HuH-7 (cell line): ENCODE measurements at places on chromosomes 6 and 20.

DNA sequence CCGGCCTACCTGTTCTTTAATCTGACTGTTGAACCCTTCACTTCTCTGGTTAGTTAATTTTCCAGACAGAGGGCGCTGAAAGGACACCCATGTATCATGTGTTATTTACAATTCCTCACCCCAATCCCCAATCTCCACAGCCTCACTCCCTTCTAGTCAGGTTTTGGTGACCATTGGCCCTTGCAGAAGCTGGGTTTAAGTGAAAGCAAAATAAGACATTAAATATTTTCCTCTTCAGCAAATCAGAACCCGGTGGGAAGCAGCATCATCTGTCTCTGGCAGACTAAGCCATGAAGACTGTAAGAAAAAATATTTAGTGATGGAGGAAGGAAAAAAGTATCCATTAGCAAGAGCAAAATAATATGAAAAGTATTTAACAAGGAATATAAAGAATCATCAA lies 9.4 kb upstream of the HLA-DQA1 start:
- no peak for DNase-seq

- DNase-seq = no peak
These were observed 50.9 kb downstream of the MAP7 start for GRCh38 chr6:136499370-136499769.

- DNase-seq = no peak
These were observed 15.0 kb upstream of the PRIM2 start for GRCh38 chr6:57302477-57302876.

DNA sequence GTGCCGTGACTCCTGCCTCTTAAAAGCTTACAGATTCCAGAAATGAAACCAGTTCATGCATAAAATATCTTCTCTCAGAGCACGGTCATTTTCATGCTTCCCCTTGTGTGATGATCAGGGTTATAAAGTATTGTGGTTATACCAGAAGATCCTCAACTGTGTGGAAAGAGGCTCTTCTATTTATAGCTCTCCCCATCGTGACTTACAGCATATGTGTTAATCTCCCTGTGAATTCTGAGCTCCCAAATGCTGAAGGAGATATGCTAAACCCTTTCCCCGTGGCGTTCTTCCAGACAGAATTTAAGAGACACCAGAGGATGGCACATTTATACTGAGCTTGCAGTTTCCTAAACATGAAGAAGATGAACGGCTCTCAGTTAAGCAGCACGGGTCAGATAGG lies 158.8 kb downstream of the CDH26 start:
- DNase-seq = no peak

- DNase-seq = no peak
These were observed 6.1 kb downstream of the UBD start for GRCh38 chr6:29553268-29554057.

DNA sequence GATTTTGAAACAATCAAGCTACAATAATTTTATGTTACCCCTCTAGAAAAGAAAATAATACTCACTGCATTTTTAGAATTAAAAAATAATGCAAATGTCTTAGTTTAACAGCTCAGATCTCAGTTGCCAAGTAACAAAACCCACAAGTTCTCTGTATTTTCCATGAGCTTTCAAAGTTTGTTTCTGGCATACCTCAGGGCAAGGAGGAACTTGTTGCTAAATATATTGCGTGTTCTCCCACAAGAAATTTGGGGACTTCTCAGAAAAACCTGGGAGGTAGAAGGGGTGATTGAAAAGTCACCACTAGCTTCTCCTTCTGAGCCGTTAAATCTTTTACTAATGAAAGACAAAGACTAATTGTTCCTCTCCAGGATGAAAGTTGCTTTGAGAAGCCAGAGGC lies 236.8 kb upstream of the MARCKS start:
- no peak for DNase-seq

GRCh38 chr6:119306396-119306968 lies 43.1 kb downstream of the MAN1A1 start:
- no peak for DNase-seq

DNA sequence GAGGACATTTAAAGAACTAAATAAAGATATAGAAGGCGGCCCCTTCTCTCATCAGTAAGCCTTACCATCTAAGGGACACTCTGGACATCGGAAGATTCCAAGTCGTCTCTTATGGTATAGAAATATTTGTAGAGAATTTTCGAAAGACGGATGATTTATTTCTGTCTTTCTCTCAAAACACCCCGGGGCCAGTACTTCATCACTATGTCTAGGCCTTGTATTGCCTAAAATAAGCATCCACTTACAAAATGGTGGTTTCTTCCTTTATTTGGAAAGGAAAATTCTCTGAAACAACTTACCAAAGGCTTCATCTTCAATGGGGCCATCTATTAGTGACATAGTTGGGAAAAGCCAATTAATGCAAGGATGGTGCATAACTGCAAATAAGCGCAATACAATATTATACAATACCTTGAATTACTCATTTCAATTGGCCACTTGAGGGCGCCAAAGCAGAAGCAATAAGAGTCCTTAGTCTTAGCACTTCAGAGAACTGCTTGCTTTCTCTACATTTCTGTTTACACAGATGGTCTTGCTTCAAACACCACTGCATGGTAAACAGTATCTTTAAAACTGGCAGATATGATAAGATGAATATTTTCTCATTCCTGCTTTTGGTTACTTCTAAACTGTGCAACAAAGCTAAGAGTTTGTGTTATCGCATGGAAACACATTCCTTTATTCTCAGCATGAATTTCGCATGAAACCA lies 113.2 kb downstream of the VIP start:
- peak; percentile 18 for DNase-seq

- no peak for DNase-seq
These were observed 150.2 kb downstream of the LRFN2 start for GRCh38 chr6:40436685-40437604.

DNA sequence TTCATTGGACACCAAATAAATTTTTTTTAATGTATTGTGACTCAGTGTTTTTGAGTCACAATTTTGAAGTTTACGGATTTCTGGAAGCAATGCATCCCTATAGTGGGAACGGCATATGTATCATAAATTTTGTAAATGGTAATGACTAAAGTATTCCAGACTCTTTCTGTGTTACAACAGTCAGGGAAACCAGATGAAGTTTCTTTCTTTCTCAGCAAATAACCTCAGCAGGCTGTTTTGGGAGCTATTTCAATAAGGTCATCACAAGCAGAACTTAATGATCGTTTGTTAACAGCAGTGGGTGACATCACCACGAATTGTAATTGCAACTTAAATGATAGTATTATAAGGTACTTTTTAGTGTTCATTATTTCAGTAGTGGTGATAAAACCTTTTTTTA lies 52.0 kb downstream of the HIVEP1 start:
- DNase-seq = no peak

GRCh38 chr6:53866226-53866625 lies 71.4 kb downstream of the LRRC1 start:
- DNase-seq = no peak

DNA sequence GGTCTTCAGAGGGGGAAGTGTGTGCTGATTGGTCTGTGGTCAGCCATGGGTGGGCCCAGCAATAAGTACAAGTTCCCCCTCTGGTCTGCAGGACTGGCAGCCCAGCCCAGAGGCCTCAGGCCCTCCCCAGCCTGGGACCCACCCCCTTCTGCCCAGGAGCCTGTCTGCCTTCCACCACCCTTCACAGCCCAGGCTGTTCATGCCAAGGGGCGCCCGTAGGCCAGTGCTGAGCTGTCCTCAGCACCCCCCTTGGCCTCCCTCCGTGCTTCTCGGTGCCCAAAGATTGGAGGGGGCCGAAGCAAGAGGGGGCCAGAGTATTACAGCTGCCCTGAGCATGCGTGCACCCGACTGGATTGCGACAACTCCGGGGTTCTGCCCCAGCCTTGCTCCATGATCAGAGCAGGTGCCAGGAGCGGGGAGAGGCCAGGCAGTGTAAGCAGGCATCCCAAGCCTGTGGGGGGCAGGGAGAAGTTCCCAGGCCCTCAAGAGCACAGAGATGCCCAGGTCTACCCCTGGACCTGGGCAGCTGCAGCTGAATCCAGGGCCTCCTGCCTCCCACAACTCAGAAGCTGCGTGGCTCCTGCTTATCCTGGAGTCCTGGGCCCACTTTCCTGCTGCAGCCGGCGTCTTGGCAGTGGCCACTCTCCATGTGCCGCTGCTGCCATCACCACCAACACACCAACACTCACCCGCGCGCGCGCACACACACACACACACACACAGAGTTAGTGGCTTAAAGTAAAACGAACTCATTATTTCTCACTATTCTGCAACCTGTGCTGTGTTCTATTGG lies 33.3 kb downstream of the CST9L start:
- no peak for DNase-seq

- no peak for DNase-seq
These were observed 92.5 kb downstream of the ARMC2 start for GRCh38 chr6:108940741-108941140.

DNA sequence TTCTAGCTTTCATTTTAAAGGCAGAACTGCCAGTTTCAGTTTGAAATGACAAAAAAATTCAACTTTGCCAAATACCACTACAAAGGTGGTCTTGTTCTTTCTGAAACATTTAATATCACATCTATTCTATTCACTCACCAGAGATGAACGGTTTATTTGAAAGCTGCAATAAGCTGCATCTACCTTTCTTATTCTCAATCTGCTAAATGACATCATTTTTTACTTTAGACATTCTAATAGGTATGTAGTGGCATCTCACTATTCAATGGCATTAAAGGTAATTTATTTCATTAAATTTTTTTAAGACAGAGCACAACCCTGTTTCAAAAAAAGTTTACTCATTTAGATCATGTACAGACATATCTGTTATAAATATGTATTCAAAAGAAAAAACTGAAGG lies 66.5 kb upstream of the SMIM29 start:
- DNase-seq = no peak

- DNase-seq = no peak
These were observed 174.3 kb upstream of the TNFAIP3 start for GRCh38 chr6:137692806-137693205.

DNA sequence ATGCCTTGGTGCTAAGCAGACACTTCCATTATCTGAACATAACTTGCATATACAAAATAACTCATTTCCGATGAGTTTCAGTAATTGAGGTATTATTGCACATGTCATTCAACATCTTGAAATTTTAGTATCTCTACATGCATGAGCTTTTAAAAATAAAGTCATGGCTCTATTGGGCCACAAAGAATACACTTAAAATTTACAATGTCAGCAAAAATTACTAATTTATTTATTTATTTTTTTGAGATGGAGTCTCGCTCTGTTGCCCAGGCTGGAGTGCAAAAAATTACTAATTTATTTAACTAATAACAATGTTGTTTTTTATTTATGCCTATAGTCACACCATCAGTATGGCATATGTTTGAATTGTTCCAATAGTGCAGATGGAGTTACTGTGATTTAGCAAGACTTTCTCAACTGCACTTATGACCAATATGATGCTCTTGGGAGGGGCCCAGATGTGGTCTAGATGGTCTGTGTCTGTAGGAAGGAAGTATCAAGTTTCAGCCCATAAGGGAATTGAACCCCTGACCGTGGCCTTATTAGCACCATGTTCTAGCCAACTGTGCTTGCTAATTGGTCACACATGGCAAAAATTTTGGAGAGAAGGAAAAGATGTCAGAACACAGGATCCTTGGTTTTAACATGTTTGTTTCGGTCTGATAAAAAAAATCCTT lies 370.7 kb upstream of the TSHZ2 start:
- no peak for DNase-seq

- peak; percentile 44 for DNase-seq
These were observed 39.6 kb downstream of the LAMA4 start for GRCh38 chr6:112214739-112215269.

DNA sequence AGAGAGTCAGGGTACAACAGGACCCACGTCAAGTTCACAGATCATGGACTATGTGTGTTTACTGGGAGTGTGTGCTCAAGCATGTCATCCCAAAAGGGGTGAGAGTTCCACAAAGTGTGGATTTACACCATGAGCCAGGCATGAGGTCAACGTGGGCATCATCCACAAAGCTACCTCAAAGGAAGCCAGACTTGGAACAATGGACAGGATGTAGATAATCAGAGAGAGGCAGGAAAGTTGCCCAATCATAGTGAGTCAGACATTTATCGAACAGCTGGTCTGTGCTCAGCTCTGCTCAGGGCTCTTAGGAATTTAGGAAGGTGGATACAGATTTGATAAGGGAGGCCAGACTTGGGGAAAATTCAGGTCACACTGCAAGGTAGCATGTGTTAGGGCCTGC lies 317.2 kb upstream of the CDYL start:
- DNase-seq = no peak

GRCh38 chr6:74932232-74932888 lies 273.5 kb downstream of the COL12A1 start:
- DNase-seq = peak; percentile 16

DNA sequence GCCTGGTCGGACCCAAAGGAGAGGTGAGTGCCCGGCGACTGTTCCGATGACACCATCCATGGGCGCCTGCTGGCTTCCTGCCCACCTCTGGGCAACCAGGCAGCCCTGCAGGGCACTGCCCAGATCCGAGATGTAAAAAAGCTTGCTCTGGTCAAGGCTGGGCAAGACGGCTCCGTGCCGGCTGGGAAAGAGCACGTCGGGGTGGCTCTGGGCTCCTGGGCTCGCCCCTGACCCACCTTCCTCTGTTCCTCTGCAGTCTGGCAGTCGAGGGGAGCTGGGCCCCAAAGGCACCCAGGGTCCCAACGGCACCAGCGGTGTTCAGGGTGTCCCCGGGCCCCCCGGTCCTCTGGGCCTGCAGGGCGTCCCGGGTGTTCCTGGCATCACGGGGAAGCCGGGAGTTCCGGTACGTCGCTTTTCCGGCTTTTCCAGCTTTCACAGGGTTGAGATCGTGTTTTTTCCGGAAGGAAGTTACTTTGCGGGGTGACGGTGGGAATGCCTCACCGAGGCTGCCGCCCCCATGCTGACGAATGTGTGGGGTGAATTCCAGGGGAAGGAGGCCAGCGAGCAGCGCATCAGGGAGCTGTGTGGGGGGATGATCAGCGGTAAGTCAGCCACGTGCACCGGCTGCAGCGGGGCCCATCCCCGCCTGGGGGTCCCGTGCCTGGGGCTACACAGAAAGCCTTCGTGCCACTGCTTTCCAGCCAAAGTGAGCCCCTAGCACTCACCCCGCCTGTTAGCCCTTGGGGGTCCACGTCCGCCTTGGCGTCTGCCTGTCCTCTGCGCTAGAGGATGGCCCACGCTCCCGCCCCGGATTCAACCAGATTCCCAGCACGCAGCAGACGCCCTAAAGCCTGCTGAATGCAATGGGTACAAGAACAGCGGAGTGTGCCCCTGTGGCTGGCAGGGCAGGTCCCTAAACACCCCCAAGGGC lies 19.3 kb downstream of the COL9A3 start:
- DNase-seq = no peak
